ENCODE measurements at places on chromosomes 1 and 21.
A peak's percentile ranks its signal among the peaks of the same experiment; 100 is the strongest.

GRCh38 chr1:179924268-179924667 lies 30.3 kb upstream of the CEP350 start:
- no peak for DNase-seq

- DNase-seq: peak; percentile 37
Observed at GRCh38 chr1:160664573-160665051, 17.8 kb upstream of the SLAMF1 start.

DNA sequence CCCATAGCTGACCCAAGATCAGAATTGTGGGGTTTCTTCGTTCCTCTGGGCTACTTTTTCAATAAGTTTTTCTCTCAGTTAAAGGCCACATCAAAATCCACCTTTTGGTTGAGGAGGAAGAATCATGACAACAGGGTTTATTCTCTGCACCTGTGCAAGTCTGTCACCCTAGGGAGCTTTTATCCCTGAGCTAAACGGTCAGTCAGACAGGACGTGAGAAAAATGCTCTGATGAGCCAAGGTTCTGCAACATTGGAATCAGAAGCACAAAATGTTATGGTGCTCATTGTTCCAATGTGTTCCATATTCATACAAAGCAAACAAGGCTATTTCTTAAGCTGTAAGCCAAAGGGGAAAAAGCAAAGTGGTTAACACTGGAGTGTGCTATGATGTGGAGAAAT lies 7.4 kb upstream of the ERICH3 start:
- DNase-seq: no peak

- DNase-seq: no peak
Observed at GRCh38 chr1:30038134-30039025, 685.0 kb downstream of the MATN1 start.

DNA sequence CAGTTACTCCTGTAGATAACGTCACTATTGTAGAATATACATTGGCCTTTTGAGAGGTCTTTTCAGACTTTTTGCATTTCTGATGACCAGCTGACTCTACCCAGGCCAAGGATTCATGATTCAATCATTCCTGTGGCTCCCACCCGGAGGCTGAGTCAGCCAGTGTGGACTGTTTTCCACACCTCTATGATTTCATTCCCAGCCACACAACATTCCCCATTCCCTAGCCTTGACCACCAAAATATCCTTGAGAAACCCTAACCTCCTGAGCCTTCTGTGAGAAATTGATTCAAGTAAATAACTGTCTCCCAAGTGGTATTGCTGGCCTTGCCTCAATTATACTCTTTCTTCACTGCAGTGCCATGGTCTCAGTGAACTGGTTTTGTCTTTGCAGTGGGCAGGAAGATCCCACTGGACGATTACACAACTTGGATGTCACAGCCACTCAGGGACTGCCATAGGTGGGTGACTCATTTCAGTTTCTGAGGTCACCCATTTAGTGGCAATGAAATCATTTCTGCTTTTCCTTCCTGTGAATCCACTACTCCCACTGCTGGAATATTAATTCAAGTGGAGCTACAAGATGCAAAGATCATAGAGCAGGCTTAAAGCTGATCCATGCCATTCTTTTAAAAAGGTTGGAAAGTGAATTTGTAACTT lies 518.6 kb upstream of the ZP4 start:
- no peak for DNase-seq

- DNase-seq: no peak
Observed at GRCh38 chr1:203720242-203720641, 44.7 kb upstream of the LAX1 start.

DNA sequence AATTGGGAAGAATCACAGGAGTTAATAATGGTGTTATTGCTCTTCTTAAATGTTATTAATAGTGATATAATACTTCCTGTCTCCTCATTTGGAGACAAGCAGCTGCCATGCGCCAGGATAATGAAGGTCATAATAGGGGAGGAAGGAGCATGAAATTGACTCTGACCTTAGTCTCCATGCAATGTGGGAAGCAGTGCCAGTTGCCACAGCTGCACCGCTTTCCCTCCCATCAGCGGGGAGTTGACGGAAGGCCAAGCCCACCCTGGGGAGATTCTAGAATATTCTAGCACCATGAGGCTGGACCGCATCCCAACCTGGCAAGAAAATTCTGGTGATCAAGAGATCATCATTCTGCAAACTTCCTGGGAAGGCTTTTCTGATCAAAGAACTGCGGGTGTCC lies 11.0 kb upstream of the OLIG1 start:
- no peak for DNase-seq

GRCh38 chr1:30735124-30735523 lies 11.7 kb upstream of the MATN1 start:
- DNase-seq: no peak

- no peak for DNase-seq
Observed at GRCh38 chr1:77688939-77689338, 6.5 kb upstream of the ZZZ3 start.

DNA sequence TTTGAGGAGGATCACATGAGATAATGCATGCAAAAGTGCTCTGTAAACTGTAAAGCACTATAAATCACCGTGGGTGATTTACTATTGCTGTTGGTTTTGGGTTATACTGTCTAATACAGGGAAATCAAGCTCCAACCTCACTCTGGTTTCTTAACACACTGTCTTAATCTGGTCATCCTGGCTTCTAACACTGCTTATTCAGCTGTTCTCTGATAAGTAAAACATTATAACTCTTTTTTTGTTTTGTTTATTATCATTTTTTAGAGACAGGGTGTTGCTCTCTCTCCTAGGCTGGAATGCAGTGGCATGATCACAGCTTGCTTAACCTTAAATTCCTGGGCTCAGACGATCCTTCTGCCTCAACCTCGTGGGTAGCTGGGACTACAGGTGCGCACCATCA lies 21.9 kb upstream of the LSM10 start:
- DNase-seq: no peak

DNA sequence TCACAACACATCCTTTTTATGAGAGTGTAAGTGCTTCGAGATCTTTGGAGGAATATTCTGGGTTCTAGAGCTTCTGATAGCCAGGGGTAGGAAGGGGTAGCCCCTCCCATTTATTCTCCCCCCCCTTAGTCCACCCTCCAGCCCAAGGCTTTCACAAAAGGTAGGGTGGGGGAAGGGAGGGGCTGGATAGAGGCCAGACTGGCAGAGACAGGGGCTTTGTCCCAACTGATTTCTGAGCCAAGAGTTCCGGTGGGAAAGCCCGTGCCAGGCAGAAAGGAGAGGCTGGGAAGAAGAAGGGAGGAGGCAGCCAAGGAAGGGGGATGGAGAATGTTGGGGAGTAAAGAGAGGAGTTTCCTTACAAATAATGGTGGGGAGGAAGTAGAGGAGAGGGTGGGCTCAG lies 3.1 kb downstream of the BCAN start:
- DNase-seq: no peak

DNA sequence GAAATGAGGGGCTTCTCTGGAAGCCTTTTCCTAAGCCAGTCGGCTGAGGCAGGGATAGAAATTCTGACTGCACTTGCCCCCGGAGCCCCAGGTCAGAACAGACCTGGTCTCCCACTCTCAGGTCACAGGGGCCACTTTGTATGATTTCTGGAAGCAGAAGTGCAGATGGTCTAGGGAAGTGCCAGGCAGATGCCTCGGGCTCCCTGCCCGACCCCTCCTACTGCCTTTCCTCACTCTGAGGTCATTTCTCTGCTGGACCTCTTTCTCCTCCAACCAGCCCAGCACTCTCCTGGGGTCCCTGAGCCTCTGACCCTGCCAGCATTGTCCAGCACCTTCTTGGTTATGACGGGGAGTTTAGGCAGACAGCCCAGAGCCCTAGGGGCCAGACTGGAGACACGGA lies 8.7 kb downstream of the RUNX3 start:
- no peak for DNase-seq

GRCh38 chr1:16249596-16250241 lies 12.7 kb upstream of the CPLANE2 start:
- DNase-seq: no peak

DNA sequence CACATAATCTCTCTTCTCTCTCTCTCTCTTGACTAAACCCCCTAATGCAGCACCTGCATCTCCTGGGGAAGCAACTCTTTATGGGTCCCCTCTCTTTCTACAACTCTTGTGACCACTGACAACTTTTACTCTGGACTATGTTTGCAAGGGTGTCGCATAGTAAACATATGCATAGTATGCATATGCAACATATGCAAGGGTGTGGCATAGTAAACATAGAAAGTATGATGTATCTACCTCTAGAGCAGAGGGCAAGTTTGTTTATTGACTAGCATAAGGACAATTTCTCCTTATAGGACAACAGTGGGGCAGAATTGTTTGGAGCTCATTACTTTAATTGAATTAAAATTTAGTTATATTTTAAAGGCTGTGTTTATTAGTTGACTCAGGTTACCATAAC lies 462.5 kb downstream of the AMY1C start:
- DNase-seq: no peak

- no peak for DNase-seq
Observed at GRCh38 chr1:202568410-202568809, 141.8 kb downstream of the SYT2 start.

DNA sequence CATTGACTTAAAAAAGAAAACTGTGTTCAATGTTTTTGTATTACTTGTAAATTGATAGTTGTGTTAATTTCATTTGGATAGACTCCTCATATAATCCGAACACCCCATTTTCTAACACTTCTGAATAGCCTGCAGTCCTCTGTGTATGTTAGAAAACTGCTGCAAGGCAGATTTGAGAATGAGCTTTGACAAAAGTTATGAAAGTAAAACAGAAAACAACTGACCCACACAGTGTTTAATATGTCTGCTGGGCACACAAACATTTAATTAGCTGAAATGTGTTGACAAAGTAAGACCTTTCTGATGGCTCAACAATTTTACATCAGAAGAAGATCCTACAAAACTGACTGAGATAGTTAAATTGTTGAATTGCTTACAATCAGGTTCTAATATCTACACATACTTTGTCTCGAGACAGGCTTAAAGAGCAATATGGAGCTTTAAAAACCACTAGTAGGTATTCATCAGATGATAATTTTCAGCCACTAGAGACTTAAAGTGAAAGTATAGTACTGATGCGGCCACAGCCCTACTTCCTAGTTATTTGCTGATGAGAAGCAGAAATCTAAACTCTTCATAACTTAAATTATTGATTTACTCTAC lies 40.0 kb upstream of the PRMT6 start:
- no peak for DNase-seq

- DNase-seq: no peak
Observed at GRCh38 chr1:74995821-74996220, 138.4 kb upstream of the LHX8 start.

GRCh38 chr1:159854693-159855192 lies 7.7 kb downstream of the VSIG8 start:
- DNase-seq: peak; percentile 75

Measured in stimulated activated CD4-positive, alpha-beta T cell treated with anti-CD3 and anti-CD28 coated beads, Interleukin-4, amount 100 ng/mL, for 24 hours (primary cell).